ENCODE measurements at places on chromosomes 12 and 14.

- no peak for DNase-seq
Observed at GRCh38 chr12:33314223-33314622, 125.4 kb downstream of the SYT10 start.

DNA sequence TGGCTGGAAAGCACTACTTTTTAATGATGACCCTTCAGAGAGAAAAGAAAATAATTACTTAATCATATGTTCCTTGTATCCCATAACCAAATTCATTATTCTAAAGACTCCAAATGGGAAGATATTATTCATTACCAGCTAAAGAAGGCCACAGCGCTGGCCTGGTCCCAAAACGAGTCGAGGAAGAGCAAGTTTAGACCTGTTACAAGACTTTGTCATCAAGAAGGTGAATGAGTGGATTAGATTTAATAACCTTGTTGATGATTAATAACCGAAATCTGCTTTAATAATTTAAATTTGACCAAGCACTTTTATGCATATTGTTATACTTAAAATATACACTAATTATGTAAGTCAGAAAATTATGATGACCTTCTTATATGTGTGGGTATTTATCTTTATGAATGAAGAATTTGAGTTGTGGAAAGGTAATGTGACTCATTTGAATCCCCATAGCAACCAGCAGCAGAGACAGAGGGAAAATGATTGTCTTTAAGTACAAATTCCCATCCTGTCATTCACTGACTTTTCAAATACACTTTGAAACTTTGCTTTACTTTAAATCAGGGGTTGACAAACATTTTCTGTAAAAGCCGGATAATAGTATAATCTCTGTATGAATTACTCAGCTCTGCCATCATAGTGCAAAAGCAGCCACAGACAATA lies 200.3 kb upstream of the NPAS3 start:
- DNase-seq = no peak

DNA sequence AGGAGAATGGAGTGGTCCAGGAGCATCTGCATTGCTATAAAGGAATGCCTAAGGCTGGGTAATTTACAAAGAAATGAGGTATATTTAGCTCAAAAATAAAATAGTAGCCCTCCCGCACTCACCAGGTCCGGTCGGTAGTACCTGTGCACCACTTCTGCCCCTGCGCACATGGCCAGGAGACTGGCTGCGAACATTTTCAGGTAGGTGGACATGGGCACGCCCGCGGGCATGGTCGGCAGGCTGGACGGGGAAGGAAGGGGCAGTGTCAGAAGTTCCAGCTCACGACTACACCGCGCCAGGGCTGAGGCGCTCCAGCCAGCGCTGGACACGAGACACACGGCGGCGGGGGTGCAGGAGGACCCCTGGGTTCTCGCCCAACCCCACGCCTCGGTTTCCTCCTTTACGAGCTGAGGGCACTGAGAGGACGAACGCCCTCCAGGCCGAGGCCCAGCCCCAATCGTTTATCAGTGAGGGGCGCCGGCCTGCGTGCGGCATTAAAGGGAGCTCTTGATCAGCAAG lies 9.1 kb upstream of the TDG start:
- no peak for DNase-seq

DNA sequence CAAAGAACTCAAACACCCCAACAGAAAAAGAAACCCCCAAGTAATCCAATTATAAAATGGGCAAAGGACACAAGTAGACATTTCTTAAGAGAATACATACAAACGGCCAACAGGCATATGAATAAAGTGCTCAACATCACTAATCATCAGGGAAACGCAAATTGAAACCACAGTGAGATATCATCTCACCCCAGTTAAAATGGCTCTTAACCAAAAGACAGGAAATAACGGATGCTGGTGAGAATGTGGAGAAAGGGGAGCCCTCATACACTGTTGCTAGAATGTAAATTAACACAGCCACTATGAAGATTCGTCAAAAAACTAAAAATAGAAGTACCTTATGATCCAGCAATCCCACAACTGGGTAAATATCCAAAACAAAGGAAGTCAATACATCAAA lies 52.4 kb downstream of the CLMN start:
- DNase-seq = no peak

DNA sequence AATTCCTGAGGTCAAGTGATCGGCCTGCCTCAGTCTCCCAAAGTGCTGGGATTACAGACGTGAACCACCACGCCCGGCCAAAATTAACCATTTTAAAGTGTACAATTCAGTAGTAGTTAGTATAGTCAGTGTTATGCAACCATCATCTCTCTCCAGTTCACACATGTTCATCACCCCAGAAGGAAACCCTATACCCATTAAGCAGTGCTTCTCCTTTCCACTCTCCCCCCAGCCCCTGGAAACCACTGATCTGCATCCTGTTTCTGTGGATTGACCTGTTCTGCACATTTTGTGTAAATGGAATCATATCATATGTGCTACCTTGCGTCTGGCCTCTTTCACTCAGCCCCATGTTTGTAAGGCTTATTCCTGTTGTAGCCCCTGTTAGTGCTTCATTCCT lies 52.2 kb downstream of the PHETA1 start:
- no peak for DNase-seq

GRCh38 chr14:104318558-104319490 lies 180.4 kb downstream of the KIF26A start:
- DNase-seq = no peak

GRCh38 chr14:63598807-63599206 lies 42.9 kb downstream of the WDR89 start:
- no peak for DNase-seq
